Foreskin keratinocyte (primary cell): ENCODE measurements at places on chromosomes 7 and 10. TPM values are rescaled to one million over a fixed set of nuclear protein-coding genes. Genes with fewer than 3 reads are reported as not detected.

The CFAP70 gene
- total RNA-seq, result 0.28 and 0.41 TPM in 2 replicates

The GDF2 gene
- not detected in 2 replicates for total RNA-seq

The TMEM130 gene
- total RNA-seq, result not detected in 2 replicates

The BRAF gene
- total RNA-seq, result 11.3 and 12.1 TPM in 2 replicates

DNA sequence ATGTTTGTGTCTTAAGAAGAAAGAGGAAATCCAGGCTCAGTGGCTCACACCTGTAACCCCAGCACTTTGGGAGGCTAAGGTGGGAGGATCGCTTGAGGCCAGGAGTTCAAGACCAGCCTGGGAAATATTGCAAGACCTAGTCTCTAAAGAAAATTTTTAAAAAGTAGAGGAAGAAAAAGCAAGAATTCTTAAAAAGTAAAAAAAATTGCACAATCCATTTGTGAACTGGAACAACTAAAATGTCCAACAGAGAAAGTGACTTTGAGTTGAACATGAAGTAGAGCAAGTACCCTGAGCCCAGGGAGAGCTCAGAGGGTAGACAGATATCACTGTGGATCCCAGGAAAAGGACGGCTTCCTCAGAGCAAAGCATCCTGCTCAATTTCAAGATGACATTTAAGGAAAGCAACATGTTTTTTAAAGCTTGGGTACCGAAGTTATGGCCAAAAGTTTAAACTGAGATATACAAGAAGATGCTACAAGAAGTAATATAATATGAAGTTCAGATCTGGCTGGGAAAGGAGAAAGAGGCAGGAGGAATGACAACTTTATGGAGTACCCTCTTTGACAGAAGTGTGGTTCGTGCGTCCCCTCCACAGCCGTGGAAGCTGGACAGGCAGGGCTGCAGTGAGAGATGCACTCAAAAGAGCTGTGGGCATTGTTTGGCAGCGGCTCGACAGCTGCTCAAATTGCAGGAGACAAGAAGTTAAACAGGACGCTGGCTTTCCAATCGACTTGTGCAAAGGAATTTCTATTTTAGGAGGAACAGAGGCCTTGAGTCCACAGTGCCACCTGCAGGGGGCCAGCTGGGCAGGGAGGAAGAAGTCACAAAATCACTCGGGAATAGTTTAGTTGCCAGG, 201.3 kb downstream of the JCAD start:
- peak; percentile 45 for DNase-seq

DNA sequence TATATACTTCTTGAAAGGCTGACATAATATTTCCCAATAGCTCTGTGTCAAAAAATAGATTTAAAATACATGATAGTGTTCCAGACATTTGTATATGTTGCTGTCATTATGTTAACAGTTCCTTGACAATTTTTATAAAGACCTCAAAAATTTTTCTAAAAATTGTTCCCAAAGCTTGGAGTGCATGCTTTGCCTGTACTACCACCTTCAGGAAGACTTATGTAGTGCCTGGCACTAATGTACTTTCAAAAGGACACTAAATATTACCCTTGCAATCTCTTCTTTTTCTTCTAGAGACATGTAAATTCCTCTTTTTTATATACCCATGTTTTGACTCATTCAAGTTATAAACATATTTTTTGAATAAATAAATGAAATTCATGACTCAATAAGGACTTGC, 48.0 kb upstream of the SP8 start:
- no peak for DNase-seq

DNA sequence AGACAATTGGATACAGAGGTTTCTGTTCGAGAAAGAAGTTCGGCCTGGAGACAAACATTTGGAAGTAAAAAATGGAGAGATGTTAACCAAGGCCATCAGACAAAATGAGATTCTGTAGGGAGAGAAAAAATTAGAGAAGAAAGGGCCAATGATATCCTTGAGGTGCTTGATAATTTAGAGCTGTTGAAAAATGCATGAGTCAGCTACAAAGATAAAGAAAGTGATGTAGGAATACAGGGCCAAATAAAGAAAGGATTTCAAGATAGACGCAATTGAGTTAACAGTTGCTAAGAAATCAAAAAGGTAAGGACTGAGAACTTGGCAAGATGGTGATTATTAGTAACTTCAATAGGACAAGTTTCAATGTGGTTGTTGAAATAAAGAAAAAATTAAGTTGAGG, 384.2 kb upstream of the SEMA3A start:
- DNase-seq, result no peak
